Kidney (tissue), 22 donors: ENCODE measurements at places on chromosomes 1 and 21. TPM values are rescaled to one million over a fixed set of nuclear protein-coding genes. Genes with fewer than 3 reads are reported as not detected.

Gene RHEX
- 10.2 TPM for polyA plus RNA-seq

Gene RGS8
- polyA plus RNA-seq, result not detected

Gene TFF3
- polyA plus RNA-seq, result 10.0 TPM

Gene TRPM2
- 2.0 TPM for polyA plus RNA-seq

Gene RNU1-2
- 26.8 TPM for polyA plus RNA-seq

Gene CLDN17
- not detected for polyA plus RNA-seq

Gene CFAP298
- polyA plus RNA-seq, result 43.8 TPM

Gene CLEC20A
- not detected for polyA plus RNA-seq

Gene CYP4A22
- polyA plus RNA-seq, result 108 TPM

Gene ANGPTL1
- polyA plus RNA-seq, result 8.2 TPM
